ENCODE measurements at places on chromosomes 11 and 22. TPM values are rescaled to one million over a fixed set of nuclear protein-coding genes. Genes with fewer than 3 reads are reported as not detected.
A peak's percentile ranks its signal among the peaks of the same experiment; 100 is the strongest.

GRCh38 chr11:109184376-109184775 is 237.6 kb upstream of the C11orf87 start:
- no peak for DNase-seq

- DNase-seq = no peak
Measured at GRCh38 chr11:92225568-92226330, 1.1 kb downstream of the FAT3 start.

DNA sequence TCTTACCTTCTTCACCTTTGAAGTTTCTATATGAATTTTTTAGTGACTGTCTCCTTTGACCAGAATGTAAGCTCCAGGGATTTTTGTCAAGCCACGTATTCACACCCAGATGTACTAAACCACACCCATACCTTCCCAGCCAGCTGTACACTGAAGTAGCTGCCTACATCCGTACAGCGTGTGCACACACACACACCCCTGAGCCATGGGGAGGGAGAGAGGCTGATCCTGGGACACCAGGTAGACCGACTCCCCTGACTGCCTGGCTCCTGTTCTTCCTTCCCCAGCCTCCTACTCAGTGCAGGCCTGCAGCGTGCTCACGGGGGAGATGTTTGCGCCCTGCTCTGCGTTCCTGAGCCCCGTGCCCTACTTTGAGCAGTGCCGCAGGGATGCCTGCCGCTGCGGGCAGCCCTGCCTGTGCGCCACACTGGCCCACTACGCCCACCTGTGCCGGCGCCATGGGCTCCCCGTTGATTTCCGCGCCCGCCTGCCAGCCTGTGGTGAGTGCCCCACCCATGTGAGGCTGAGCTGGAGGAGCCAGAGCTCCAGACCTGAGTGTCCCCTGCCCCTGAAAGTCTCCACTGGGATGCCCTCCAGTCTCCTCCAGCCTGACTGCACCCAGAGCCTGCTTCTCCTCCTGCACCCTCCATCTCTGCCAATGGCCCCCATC is 25.9 kb downstream of the OTOG start:
- no peak for DNase-seq

DNA sequence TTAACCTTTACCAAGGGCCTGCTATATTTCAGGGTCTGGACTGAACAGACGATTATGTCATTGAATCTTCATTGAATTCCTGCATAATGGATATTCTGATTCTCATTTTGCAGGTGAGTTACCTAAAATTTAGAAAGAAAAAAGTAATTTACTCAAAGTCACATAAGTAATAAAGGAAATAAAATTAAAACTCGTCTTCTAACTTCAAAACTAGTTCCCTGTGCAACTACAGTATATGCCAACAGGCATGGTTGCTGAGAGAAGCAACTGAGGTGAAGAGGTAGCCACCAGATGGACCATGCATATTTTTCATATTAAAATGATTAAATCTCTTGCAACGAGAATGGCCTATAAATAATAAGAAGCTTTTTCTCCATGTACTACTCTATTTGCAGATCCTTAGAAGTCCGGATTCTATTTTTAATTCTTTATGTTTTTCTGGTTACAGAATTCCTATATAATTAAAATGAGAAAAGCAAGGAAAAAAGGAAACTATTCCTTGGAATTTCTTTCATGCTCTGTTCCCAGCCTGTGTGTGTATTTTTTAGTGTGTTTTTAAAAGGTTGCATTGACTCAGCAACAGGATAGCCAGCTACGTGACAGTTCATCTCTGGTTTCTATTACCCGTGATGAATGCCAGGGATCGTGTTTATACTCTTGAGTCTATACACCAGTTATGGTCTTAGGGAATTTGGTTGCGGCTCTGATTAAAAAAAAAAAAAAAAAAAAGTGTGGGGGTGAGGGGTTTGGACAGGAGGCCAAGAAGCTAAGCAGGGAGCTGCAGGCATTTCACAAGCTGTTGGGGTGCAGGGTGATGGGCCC is 186.8 kb downstream of the ETS1 start:
- peak; percentile 78 for DNase-seq

DNA sequence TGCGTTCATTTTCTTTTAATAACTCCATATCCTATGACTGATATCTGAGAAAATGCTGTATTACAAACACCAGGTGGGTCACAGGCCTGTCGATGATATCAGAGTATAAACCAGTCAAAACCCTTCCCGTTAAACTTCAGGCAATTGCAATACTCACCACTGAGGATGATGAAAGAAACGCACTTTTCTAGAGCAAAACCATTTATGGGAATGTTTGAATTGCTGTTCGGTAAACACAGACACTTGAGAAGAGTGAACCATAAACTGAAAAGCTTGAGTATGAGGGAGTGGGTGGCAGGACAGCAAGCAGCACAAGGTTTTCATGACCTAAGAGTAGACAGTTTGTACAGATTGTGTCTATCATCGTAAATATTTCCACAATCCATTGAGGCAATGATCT is 139.8 kb upstream of the CEP126 start:
- DNase-seq = no peak

DNA sequence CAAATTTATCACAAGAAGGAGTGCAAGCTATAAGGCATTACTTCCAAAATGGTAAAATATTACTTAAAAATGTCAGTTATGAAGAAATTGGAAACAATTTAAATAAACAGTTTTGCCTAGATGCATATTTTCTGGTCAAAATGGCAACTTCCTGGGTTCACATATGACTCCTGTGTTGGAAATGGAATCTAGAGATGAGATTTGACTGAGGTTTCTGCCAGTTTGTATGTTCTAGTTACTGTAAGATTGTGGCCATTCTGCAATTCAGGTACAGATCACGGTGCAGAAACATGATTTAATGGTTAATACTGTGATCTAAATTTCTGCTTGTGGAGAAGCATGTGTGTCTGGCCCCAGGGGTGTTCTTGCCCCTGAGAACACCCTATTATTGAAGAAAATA is 3.4 kb upstream of the OR4C6 start:
- DNase-seq = no peak

- DNase-seq = no peak
Measured at GRCh38 chr11:34811858-34812257, 104.3 kb downstream of the APIP start.

- DNase-seq = peak; percentile 10
Measured at GRCh38 chr11:74443071-74443864, 24.1 kb downstream of the KCNE3 start.

DNA sequence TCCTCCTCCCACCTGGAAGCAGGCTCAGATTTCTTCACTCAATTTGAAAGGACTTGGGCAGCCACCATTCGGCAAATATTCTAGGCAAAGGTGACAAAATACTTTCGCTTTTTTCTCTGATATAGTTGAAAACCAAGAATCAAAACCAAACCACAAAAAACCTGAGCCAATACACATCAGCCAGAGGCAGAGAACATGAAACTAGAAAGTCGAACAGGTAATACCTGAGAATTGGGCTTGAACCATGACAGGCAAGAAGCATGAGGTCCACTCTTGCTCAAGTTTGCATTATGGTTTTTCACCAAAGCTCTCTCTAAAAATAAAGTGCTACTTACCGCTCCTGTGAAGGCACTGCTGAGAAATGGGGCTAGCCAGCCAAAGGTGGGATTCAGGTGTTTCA is 26.2 kb upstream of the LDLRAD3 start:
- no peak for DNase-seq

GRCh38 chr11:105862736-105863367 is 159.2 kb downstream of the MSANTD4 start:
- DNase-seq = peak; percentile 76

DNA sequence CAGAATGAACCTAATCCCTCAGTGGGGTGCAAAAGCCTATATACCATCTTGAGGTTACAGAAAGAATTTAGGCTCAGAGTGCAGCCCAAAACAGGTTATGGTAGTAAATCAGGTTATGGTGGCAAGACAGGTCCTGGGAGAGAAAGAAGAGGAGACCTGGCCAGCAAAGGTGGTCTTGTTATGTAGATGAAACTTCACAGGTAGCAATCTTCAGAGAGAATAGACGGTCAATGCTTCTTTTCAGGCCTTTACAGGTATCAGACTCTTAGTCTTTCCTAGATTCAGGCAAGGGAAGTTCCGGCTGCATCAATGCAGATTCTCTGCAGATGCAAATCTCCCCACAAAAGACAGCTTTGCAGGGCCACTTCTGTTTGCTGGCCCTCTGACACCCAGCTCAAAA is 45.8 kb upstream of the SORL1 start:
- no peak for DNase-seq

DNA sequence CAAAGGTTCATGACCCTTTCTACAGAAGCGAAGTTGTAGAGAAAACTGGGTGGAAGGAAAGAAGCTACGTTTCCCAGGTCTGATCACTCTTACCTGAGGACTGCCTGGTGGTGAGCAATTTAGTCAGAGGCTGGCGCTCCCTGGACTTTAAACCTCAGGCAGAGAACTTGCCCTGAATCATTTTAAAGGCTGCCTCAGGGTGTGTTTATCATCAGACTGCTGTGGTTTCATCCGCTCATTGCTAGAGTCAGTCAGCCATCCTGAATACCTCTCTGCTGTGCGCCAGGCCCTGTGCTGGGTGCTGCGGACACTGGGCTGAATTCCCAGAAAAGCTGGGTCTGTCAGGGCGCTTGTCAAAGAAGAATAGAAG is 2.7 kb downstream of the DTX4 start:
- DNase-seq = no peak

- DNase-seq = peak; percentile 17
Measured at GRCh38 chr22:45162531-45162930, 1.2 kb upstream of the NUP50 start.

GRCh38 chr11:96388891-96389719 is 607 bp downstream of the CCDC82 start:
- DNase-seq = no peak

GRCh38 chr22:47784991-47785390 is 1022.5 kb downstream of the TBC1D22A start:
- DNase-seq = no peak

GRCh38 chr11:35662061-35662648 is 420 bp upstream of the TRIM44 start:
- DNase-seq = no peak

DNA sequence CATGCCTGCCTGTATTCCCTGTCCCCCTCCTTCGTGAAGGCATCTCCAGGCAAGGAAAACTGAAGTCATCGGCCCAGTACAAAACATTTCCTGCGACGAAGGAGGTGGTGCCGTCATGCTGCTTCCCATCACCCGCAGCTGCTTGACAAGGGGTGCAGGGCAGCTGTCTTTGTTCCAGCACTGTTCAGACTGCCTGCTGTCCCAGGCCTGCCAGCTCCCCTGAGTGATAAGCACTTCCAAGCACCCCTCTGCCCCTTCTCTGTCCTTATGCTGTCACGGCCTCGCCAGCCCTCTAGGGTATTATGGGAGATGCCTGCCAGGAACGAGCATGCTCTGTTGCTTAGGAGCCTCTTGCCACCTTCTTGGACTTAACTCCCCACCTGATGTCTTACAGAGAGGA is 37.1 kb upstream of the BSX start:
- no peak for DNase-seq

- DNase-seq = peak; percentile 29
Measured at GRCh38 chr11:132114185-132114584, 743.8 kb downstream of the NTM start.

- peak; percentile 62 for DNase-seq
Measured at GRCh38 chr11:17277024-17277584, 565 bp downstream of the NUCB2 start.

DNA sequence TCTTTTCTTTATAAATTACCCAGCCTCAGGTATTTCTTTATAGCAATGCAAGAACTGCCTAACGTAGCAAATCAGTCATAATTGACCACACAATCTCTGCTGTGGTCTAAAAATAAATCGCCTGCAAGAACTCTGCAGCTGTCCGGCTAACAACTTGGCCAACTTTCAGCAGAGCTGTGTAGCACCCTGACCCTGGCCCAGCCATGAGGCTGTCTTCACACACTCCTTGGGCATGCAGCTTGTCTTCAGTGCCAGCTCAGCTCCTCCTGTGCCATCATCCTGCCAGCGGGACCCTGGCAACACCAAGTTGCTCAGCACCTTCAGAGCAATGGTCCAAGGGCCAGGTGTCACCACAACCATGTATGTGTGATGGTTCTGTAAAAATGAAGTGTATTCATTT is 355.6 kb downstream of the OPCML start:
- no peak for DNase-seq

- DNase-seq = peak; percentile 71
Measured at GRCh38 chr11:30960387-30960992, 374.3 kb upstream of the MPPED2 start.

DNA sequence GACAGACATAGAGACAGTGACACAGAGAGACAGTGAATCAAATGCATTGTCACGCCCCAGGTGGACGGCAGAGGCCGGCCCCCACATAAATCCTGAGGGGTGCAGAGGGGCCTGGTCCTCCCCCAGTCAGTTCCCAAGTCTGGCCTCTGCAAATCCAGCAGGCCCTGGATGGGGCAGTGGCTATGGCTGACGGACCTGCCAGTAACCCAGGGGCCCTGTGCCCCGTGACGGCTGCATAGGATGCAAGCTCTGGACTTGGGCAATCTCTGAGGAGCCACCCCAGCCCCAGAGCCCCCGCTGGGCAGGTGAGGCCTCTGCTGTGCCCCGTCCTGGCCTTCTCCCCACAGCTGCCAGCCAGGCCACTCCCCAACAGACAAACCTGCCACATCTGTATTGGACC is 204.5 kb downstream of the BRD1 start:
- no peak for DNase-seq

GRCh38 chr22:29190051-29190450 is 15.6 kb upstream of the EMID1 start:
- no peak for DNase-seq

DNA sequence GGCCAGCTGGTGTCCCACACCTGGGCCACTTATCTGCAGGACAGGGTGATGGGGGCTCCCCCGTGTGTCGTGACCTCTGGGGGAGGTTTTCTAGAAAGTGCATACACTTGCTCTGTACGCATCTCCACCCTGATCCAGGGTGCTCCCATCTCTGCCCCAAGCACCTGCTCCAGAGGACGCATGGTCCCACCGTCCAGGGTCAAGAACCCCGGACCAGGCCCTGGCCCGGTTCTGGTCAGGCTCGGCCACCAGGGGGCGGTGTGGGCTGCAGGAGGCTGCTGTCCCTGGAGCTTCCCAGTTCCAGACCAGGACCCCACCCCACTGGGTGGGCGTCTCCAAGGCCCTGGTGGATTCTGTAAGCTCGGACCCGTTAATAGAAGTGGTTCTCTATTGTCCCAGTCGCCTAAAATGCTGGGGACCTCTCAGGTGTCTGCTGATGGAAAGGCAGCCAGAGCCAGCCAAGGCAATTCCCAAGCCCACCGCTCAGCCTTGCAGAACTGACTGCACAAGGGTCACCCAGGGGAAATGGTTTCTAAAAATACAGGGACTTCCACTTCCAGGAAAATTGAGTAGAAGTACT is 34.7 kb upstream of the SEPTIN5 start:
- DNase-seq = peak; percentile 12

- DNase-seq = no peak
Measured at GRCh38 chr11:120718171-120718570, 206.6 kb downstream of the GRIK4 start.

CHADL gene
- 0.99 TPM for total RNA-seq

TYMP gene
- total RNA-seq = 23.7 TPM

MS4A15 gene
- total RNA-seq = not detected

SLC22A24 gene
- total RNA-seq = not detected

MMP13 gene
- total RNA-seq = not detected

SCGB2A2 gene
- not detected for total RNA-seq

PTDSS2 gene
- 51.6 TPM for total RNA-seq

PGA4 gene
- total RNA-seq = not detected

SLC22A8 gene
- not detected for total RNA-seq

YAP1 gene
- 158 TPM for total RNA-seq

PRSS23 gene
- 410 TPM for total RNA-seq

SMIM35 gene
- total RNA-seq = not detected

POU2AF3 gene
- 0.45 TPM for total RNA-seq

KRTAP5-1 gene
- not detected for total RNA-seq

C11orf97 gene
- not detected for total RNA-seq

SOX10 gene
- not detected for total RNA-seq

LAYN gene
- 34.2 TPM for total RNA-seq

MAJIN gene
- not detected for total RNA-seq

TSPAN18 gene
- total RNA-seq = 0.49 TPM

QSER1 gene
- total RNA-seq = 18.8 TPM

Measured in fibroblast of the aortic adventitia (primary cell).